ENCODE measurements at places on chromosomes 1 and 21.

DNA sequence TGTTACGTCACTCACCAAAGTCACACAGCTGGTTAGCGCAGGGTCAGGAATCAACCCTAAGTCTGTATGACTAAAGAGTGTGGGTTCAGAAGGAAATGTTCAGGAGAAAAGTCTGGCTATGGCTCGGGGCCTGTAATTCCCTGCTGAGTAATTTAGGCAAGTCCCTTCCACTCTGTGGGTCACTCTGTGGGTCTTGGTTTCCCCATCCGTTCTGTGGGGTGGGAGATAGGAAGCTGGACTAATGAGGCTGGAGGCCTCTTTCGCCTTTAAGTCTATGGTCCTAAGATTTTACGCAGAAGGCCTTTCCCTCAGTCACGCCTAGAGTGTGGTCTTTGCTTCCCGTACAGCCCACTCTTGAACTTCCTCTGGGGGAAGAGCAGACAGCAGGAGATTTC, 14.3 kb upstream of the MED18 start:
- no peaks in the 10 kb centered on the region for H3K27me3 ChIP-seq
- no peaks in the 10 kb centered on the region for H3K36me3 ChIP-seq
- no peak for DNase-seq
- no peak overlapping the region for H3K27ac ChIP-seq

DNA sequence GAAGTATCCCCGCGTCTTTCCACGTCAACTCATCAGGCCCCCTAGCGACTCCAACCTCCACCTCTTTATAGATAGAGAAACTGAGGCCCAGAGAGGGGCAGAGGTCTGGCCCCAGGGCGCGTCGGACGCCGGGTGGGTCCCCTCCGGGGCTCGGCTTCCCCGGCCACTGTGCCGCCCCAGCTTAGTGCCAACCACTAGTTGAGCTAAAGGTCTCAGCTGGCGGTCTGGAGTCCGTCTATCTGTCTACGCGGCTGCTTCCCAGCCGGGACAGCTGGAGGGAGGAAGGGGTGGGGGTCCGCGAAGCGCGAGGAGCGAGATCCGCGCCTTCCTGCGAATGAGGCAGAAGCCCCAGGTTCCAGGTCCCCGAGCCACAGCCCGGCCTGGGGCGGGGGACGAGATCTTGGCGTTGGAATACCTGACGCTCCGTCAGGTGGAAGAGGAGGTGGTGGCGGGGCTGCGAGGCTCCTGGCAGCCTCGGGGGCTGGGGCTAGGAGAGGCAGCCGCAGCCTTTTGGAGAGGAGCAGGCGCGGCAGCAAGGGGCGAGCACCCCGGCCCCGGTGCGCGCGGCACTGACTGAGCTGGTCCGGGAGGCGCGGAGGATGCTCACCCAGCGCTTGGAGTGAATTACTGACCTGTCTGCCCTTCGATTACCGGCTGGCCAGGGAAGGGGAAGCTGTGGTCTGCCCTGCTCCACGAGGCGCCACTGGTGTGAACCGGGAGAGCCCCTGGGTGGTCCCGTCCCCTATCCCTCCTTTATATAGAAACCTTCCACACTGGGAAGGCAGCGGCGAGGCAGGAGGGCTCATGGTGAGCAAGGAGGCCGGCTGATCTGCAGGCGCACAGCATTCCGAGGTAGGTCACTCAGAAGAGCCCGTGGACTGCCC, 937 bp downstream of the PODN start:
- H3K27ac ChIP-seq: no peak overlapping the region
- DNase-seq: no peak
- H3K4me1 ChIP-seq: no peaks in the 10 kb centered on the region
- H3K36me3 ChIP-seq: no peaks in the 10 kb centered on the region
- H3K27me3 ChIP-seq: peaks cover 22% of the 10 kb centered on the region

DNA sequence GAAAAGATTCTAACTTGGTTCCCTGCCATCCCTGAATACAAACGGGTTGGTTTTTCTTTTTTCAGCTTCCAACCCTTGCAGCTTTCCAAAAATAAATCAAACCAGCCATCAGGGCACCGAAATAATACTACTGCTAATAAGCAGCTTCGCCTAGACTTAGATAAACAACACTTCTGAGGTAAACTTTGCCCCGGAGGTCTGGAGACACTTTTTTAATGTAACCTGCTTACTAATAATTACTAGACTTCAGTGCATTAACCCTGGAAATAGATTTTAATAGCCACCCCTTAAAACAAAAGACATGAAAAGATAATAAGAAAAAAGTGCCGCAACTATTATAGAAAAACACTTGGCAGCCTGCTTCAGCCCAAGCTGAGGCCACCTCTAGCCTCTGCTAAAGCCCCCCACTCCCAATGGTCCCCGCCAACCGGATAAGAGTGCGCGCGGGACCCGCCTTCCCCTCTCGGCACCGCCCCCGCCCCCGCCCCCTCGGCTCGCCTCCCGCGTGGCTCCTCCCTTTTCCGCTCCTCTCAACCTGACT, 405 bp upstream of the GADD45A start:
- H3K4me3 ChIP-seq: peak overlapping the region; percentile 98
- peaks cover 15% of the 10 kb centered on the region for H3K4me1 ChIP-seq
- DNase-seq: no peak
- peak overlapping the region; percentile 86 for H3K27ac ChIP-seq

- peaks cover 38% of the 10 kb centered on the region for H3K36me3 ChIP-seq
- H3K27me3 ChIP-seq: no peaks in the 10 kb centered on the region
- no peak overlapping the region for H3K27ac ChIP-seq
- H3K4me1 ChIP-seq: no peaks in the 10 kb centered on the region
- no peak overlapping the region for H3K4me3 ChIP-seq
- DNase-seq: no peak
These were observed 89.9 kb upstream of the ARTN start for GRCh38 chr1:43843684-43844083.

DNA sequence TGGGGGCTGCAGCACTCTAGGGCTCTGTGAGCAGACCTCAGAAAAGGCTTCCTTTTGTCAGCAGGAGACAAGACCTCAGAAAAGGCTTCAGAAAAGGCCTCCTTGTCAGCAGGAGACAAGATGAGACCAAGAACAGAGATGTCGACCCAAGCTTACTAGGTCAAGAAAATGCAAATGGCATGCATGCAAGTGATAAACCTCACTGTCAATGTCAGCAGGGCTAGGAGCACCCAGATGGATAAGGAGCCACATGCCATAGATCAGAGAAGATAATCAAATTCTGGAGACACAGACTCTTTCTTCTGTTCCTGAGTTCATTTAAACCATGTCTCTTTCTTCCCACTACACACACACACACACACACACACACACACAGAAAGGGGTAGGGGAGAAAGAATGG, 285.9 kb downstream of the CHRM3 start:
- no peak overlapping the region for H3K4me3 ChIP-seq
- H3K4me1 ChIP-seq: no peaks in the 10 kb centered on the region
- no peak for DNase-seq
- no peaks in the 10 kb centered on the region for H3K36me3 ChIP-seq

GRCh38 chr1:234763910-234764309, 153.9 kb upstream of the IRF2BP2 start:
- H3K4me3 ChIP-seq: no peak overlapping the region
- H3K4me1 ChIP-seq: peaks cover 16% of the 10 kb centered on the region

DNA sequence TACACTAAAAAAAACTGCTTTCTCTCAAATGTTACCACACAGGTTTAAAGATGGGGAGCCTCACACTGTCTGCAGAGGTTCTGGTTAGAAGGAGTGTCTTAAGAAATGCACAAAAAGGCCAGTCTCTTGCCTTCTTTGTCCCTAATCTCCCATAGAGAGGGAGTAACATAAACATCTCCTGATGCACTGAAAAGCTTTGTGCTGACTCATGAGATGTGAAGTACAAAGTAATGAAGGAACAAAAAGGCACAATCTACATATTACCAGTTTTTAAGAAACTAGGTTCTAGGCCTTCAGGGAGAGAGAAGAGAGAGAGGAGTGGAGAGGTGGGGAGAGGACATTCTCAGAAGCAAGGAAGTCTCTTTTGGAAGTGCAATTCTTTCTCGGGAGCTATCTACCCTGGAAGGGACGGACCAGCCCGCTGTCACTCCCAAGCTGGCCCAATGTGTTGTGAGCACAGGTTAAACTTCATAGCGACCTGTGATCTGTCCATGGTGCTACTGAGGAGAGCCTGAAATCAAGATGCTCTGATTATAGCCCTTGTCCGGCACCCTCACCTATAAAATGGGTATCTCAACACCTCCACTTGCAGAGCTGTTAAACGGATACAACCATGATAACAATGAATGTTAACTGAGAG, 458.1 kb downstream of the DISC1 start:
- no peak overlapping the region for H3K4me3 ChIP-seq
- DNase-seq: no peak
- no peaks in the 10 kb centered on the region for H3K36me3 ChIP-seq
- no peak overlapping the region for H3K27ac ChIP-seq
- no peaks in the 10 kb centered on the region for H3K4me1 ChIP-seq

GRCh38 chr1:173050865-173051264, at the start of gene TNFSF18:
Gene TNFSF18, minus strand, starts transcription at chr1:173050941. Its CDS starts 45 bp downstream, at chr1:173050896.
- no peak for DNase-seq
- H3K36me3 ChIP-seq: no peaks in the 10 kb centered on the region
- no peaks in the 10 kb centered on the region for H3K27me3 ChIP-seq
- H3K4me1 ChIP-seq: peaks cover 5% of the 10 kb centered on the region

- H3K4me3 ChIP-seq: no peak overlapping the region
- peaks cover 2% of the 10 kb centered on the region for H3K27me3 ChIP-seq
- no peaks in the 10 kb centered on the region for H3K4me1 ChIP-seq
- H3K36me3 ChIP-seq: no peaks in the 10 kb centered on the region
These were observed 206.4 kb upstream of the PTGFR start for GRCh38 chr1:78284354-78284753.

DNA sequence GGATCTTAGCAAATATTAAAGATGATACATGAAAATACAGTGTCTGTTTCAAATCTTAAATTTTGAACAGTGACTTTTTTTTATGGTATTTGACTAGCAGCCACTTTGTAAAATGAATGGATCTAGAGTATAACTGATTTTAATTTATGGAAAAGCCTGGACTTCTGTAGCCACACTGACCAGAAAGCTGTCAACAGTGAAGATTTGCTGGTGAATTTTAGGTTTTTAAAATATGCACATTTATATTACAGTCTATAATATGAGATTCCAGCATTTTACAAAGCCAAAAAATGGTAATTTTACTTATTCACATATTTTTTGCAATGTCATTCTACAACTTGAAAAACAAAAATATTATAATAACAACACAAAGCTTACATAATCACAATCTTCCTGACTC, 131.8 kb downstream of the NEGR1 start:
- H3K4me1 ChIP-seq: no peaks in the 10 kb centered on the region
- no peak overlapping the region for H3K27ac ChIP-seq
- H3K27me3 ChIP-seq: no peaks in the 10 kb centered on the region
- no peaks in the 10 kb centered on the region for H3K36me3 ChIP-seq
- no peak overlapping the region for H3K4me3 ChIP-seq

- no peak for DNase-seq
- H3K27me3 ChIP-seq: no peaks in the 10 kb centered on the region
- H3K4me3 ChIP-seq: no peak overlapping the region
- peaks cover 4% of the 10 kb centered on the region for H3K4me1 ChIP-seq
These were observed 46.7 kb upstream of the PLPPR4 start for GRCh38 chr1:99217599-99217998.
